Naive thymus-derived CD8-positive, alpha-beta T cell (primary cell): ENCODE measurements at places on chromosomes 5 and 9. TPM values are rescaled to one million over a fixed set of nuclear protein-coding genes. Genes with fewer than 3 reads are reported as not detected.
A peak's percentile ranks its signal among the peaks of the same experiment; 100 is the strongest.

The NXNL2 gene
- total RNA-seq, result not detected

- H3K27me3 ChIP-seq, result peaks cover 6% of the 10 kb centered on the region
- no peaks in the 10 kb centered on the region for H3K4me1 ChIP-seq
- no peak overlapping the region for H3K27ac ChIP-seq
- H3K4me3 ChIP-seq, result no peak overlapping the region
- no peaks in the 10 kb centered on the region for H3K36me3 ChIP-seq
- DNase-seq, result no peak
These were observed 531.6 kb downstream of the PSAT1 start for GRCh38 chr9:78828521-78828920.

GRCh38 chr5:43627028-43627427, 24.0 kb downstream of the NNT start:
- DNase-seq, result no peak
- H3K27ac ChIP-seq, result no peak overlapping the region
- H3K27me3 ChIP-seq, result no peaks in the 10 kb centered on the region
- H3K4me3 ChIP-seq, result no peak overlapping the region
- peaks cover 43% of the 10 kb centered on the region for H3K4me1 ChIP-seq
- H3K36me3 ChIP-seq, result peaks cover 16% of the 10 kb centered on the region

- H3K4me1 ChIP-seq, result no peaks in the 10 kb centered on the region
- DNase-seq, result no peak
- no peak overlapping the region for H3K4me3 ChIP-seq
- H3K36me3 ChIP-seq, result no peaks in the 10 kb centered on the region
- no peaks in the 10 kb centered on the region for H3K27me3 ChIP-seq
- no peak overlapping the region for H3K27ac ChIP-seq
These were observed 454.6 kb downstream of the IRX1 start for GRCh38 chr5:4050203-4050602.

DNA sequence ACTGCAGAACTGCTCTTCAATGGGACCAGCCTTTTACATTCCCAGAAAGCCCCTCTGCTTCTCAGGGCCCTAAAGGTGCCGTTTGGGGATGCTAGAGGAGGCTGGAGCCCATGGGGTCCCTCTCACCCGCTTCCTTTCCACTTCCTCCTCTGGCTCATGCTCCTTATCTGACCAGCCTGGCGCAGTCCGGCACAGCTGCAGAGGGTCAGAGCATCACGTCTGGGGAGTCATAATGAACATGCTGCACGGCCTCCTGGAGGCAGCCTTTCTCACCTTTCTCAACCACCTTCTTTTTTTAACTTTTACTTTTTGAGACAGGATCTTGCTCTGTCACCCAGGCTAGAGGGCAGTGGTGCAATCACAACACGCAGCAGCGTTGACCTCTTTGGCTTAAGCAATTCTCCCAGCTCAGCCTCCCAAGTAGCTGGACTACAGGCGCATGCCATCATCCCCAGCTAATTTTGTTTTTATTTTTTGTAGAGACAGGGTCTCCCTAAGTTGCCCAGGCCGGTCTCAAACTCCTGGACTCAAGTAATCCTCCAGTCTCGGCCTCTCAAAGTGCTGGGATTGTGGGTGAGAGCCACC, 15.1 kb upstream of the TCF7 start:
- peak overlapping the region; percentile 81 for H3K4me3 ChIP-seq
- DNase-seq, result no peak
- H3K36me3 ChIP-seq, result no peaks in the 10 kb centered on the region
- no peaks in the 10 kb centered on the region for H3K27me3 ChIP-seq
- H3K27ac ChIP-seq, result peak overlapping the region; percentile 98

The ECSCR gene
- total RNA-seq, result not detected

DNA sequence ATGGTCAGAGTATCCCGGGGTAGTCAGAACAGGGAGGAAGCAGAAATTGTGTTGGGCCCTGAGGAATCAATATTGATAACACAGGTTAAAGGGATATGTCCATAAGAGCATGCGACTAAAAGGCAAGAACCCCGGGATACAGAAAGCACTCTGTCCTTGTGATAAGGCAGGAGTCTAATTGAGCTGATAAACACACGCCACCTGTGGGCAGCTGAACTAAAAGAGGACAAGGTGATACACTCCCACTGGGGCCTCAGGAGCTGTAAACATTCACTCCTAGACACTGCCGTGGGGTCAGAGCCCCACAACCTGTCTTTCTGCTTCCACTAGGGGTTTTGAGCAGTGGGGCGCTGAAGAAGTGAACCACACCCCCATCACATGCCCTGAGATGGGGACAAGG, 144.7 kb upstream of the MPDZ start:
- H3K36me3 ChIP-seq, result no peaks in the 10 kb centered on the region
- no peak overlapping the region for H3K27ac ChIP-seq
- H3K27me3 ChIP-seq, result no peaks in the 10 kb centered on the region
- no peak for DNase-seq
- no peaks in the 10 kb centered on the region for H3K4me1 ChIP-seq
- no peak overlapping the region for H3K4me3 ChIP-seq

The KLHL9 gene
- 36.4 TPM for total RNA-seq

DNA sequence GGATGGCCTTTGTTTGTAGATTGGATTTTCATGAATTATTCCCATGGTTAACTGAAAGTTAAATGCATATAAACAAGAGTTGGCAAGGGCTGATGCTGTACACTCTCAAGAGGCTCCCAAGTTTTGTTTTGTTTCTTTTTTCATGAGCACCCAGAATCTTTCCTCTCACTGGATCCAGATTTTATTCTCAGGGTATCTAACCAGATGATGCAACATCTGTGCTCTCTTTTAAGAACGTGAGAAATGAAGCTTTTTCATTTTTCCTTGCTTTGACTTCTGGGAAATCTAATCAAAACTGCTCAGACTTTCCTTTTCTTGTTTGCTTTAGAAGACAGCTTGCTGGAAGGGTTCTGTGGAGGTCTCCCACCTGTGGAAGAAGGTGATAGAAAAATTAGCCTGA, 142.7 kb upstream of the SLC12A2 start:
- H3K4me1 ChIP-seq, result peaks cover 2% of the 10 kb centered on the region
- peaks cover 2% of the 10 kb centered on the region for H3K36me3 ChIP-seq
- no peak overlapping the region for H3K27ac ChIP-seq
- no peak overlapping the region for H3K4me3 ChIP-seq
- DNase-seq, result no peak

DNA sequence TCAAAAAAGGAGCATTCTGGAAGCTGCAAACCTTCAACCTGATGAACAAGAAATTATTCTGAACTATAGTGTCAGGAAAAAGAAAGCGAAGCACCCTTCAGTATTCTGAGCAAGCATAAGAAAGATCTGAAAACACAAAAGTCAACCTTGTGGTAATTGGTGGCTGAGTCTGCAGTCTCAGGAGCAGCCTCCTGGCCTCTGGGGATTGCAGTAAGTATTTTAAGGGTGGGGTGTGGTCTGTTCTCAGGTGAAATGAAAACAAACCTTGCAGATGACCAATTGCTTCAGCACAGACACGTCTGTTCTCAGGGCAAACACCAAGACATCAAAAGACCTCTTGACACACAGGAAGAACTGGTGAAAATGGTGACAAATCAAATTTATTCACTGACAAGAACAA, 147.8 kb upstream of the RAPGEF1 start:
- no peak overlapping the region for H3K27ac ChIP-seq
- peaks cover 16% of the 10 kb centered on the region for H3K36me3 ChIP-seq
- peaks cover 4% of the 10 kb centered on the region for H3K4me1 ChIP-seq
- H3K27me3 ChIP-seq, result no peaks in the 10 kb centered on the region
- DNase-seq, result no peak

- peak; percentile 88 for DNase-seq
- H3K36me3 ChIP-seq, result no peaks in the 10 kb centered on the region
- peak overlapping the region; percentile 90 for H3K27ac ChIP-seq
- peak overlapping the region; percentile 62 for H3K4me3 ChIP-seq
- no peaks in the 10 kb centered on the region for H3K27me3 ChIP-seq
These were observed 31.2 kb upstream of the AFAP1L1 start for GRCh38 chr5:149240354-149240998.

- no peaks in the 10 kb centered on the region for H3K4me1 ChIP-seq
- H3K4me3 ChIP-seq, result no peak overlapping the region
- no peak overlapping the region for H3K27ac ChIP-seq
- DNase-seq, result no peak
These were observed 47.4 kb upstream of the AFAP1L1 start for GRCh38 chr5:149224282-149224681.

DNA sequence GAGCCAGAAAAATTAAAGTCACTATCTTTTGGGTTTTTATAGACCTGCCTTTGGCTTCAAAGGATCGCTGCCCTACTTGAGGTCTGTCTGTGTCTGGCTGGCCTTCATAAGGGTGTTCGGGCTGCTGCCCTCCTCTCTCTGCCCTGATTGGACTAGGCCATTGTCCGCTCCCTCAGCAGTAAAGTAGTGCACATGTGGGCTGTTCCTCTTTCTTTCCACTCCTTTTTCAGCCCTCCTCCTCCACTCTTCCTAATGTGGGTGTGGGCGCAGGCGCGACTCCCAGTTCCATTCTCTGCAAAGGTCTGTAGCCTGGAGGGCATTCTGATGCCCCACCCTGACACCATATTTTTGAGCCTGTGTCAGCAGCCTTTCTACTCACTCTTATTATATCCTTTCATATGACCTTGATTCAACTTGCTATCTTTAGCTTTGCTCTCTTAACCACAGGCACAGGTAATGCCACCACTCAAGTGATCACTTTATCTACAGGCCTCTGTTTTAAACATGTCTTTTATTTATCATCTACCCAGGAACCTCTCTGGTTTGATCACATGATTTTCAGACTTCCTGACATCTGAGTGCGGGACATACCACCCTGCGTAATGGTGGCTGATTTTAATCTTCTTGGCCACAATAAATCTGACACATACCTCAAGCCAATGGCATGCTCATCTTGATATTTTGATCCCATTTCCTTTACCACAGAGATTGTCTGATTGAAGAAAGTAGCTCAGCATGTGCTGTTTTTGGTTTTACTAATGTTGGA, 144.5 kb downstream of the AOPEP start:
- DNase-seq, result peak; percentile 91
- H3K27me3 ChIP-seq, result no peaks in the 10 kb centered on the region
- peaks cover 9% of the 10 kb centered on the region for H3K36me3 ChIP-seq

GRCh38 chr5:172585114-172585513, 55.9 kb upstream of the NEURL1B start:
- H3K36me3 ChIP-seq, result no peaks in the 10 kb centered on the region
- no peak for DNase-seq
- H3K27ac ChIP-seq, result no peak overlapping the region
- no peak overlapping the region for H3K4me3 ChIP-seq

The SPZ1 gene
- total RNA-seq, result not detected

GRCh38 chr5:56326116-56326515, 93.0 kb upstream of the ANKRD55 start:
- peak overlapping the region; percentile 60 for H3K27ac ChIP-seq
- no peaks in the 10 kb centered on the region for H3K27me3 ChIP-seq
- H3K4me3 ChIP-seq, result peak overlapping the region; percentile 8
- no peaks in the 10 kb centered on the region for H3K36me3 ChIP-seq
- no peak for DNase-seq
